ENCODE measurements at places on chromosomes 7 and 10.

- no peak for DNase-seq
Measured at GRCh38 chr10:29946953-29947700, 112.3 kb downstream of the JCAD start.

DNA sequence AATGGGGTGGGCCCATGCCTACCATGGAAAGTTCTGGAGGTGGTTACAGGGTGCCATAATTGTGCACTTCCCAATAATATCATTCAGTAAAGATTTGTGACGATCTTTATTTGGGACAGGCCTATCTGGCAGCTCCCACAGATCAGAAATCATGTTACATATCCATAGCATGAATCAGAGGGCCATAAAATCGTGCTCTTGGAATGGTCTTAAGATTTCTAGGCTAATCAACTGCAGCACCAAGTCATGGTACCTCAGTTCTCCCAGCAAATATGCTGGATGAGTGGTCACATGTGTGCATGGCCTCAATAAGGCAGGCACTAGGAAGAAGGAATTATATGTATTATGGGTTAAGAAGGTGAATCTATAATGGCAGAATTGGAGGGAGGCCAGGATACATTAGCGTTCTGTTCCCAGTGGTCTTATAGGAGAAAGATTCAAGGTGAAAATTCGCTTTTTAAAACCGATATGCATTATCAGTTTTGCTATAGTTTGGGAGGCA, 134.7 kb downstream of the NRP1 start:
- DNase-seq = no peak

GRCh38 chr10:45534572-45534971, 138.0 kb downstream of the ZFAND4 start:
- DNase-seq = no peak

DNA sequence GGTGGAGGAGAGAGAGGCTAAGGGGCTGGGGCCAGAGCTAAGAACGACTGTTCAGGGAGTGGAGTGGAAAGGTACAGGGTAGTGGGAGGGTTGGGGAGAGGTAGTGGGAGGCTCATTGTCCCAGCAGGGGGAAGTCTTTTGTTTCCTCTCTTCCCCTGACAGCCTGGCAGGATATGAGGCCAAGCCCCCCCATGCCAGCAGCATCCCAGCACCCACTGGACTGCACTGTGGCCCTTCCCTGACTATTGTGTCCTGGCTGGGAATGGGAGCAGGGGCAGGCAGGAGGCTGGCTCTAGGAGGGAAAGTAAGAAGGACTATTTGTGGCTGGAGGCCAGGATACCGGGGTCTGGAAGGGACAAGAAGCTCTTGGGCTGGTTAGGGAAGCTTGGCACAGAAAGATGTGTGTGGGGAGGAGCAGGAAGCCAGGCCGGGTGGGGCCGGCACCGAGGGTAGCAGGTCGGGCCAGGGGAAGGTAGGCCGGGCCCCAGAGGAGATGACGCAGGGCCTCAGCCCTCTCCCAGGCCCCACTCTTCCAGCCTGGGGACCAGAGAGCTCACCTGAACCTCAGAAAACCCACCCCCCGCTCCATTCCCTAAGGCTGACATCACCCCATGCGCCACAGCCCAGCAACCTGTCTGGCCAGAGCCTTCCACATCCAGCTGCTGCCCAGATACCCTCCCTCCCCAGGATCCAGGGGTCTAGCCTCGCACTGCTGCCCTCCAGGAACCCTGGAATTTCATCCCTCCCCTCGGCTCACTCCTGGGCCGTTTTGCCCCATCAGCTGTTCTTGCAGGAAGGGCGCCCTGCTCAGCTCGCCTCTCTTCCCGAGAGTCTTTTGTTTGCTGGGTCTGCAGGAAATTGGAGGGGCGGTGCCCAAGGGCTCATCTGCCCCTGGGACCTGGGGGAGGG, 8.8 kb upstream of the EPHB4 start:
- DNase-seq = no peak

DNA sequence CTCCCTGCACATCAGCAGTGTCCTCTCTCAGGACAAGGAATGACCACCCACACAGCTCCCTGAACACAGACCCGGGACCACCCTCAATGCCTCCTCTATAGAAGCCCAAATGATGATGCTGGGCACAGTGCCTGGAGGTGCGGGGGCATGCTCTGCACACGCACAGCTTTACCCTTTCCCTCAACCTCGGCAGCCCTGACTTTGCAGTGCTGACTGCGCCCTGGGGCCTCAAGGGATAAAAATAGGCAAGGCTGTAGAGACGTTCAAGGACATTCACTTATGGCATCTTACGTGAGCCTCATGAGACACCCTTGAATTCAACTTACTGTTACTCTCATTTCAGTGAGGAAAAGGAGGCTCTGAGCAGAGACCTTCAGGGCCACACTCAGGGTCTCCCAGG, 521.6 kb upstream of the MGMT start:
- DNase-seq = no peak

DNA sequence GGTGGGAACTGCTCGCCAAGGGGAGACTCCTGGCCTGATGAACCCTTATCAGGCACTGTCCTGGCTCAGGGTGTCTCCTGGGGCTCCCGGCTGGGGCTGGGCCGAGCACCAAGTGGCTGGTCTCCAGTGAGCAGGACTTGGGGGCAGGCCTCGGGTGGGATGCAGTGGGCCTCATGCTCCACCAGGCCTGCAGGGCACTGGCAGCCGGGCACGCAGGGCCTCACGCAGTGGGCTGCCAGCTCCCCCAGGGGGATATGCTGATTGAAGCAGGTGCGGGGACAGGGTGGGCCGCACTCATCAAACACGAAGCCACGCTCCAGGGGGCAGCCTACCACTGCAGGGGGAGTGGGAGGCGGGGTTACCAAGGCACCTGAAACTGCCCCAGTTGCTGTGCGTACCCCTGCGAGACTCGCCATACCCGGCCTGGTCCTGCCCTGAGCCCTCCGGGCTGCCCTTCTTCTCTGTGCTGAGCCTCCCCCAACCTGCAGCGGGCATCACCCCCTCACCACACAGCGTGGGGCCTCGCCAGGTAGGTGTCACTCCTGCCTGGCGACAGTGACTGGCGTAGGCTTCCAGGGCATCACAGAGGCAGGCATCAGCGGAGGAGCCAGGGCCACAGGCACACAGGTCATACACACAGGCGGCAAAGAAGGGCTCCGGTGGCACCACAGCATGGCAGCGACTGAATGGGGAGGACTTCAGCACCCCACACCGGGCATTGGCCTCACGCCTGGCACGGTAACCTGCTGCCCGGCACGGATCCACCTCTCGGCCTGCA, 14.5 kb downstream of the ATP6V1F start:
- no peak for DNase-seq

DNA sequence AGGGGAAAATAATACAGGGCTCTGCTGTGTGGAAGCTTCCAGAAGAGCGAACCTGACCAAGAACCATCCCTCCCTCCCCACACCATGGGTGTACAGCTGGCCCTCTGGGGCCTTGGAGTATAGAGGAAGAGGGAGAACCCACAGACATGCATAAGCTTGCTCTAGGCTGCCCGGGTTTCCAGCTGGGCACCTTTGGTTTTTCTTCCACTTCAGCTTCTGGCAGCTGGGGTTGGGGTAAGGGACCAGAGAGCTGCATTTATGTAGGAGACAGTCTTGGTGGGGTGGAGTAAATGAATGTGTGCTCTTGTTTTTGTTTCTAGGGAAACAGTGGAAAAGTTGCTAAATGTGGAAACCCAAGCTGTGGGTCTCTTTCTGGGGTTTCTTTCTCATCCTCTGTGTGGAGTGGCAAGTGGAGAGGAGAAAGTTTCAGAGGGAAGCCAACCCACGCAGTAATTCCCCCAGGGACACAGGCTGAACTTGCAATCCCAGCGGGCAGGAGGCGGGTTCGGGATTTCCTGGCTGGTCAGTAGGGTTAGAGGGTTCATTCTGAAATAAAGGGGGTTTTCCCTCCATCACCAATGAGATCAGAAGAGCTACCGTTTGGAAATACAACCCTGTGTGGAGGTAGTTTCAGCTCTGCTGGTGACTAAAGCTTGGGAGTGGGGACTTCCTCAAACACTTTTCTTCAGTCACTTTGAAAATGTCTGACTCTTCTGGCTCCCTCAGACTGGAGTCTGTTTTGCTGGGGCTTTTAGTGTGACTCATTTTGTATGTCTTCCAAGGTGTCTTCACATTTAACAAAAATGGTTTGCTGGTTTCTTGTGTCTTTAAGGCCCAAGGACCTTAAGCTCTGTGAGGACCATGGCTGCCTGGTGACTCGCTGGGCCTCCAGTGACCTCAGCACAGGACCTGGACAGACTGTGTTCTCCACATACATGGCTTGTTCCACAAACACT, 22.2 kb upstream of the SRGN start:
- DNase-seq = no peak

GRCh38 chr7:41738806-41739205, 35.9 kb upstream of the INHBA start:
- no peak for DNase-seq

- no peak for DNase-seq
Measured at GRCh38 chr7:143015084-143015483, 11.8 kb downstream of the OR9A2 start.

DNA sequence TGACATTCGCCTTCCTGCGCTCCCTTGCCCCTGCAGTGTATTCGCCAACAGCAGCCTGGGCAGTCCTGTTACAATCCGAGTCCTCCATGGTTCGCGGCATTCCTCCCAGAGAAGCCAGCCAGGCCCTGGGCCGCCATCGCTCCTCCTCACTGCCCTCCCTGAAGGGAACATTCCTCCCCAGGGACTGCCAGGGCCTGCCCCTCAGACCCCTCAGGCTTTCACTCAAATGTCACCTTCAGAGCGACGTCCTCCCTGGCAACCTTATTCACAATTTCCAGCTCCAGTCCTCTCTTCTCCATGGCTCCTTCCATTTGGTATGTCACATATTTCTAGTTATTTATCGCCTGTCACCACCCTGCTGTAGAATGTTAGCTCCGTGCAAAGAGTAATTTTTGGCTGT, 17.4 kb downstream of the ADAMTS14 start:
- DNase-seq = no peak

DNA sequence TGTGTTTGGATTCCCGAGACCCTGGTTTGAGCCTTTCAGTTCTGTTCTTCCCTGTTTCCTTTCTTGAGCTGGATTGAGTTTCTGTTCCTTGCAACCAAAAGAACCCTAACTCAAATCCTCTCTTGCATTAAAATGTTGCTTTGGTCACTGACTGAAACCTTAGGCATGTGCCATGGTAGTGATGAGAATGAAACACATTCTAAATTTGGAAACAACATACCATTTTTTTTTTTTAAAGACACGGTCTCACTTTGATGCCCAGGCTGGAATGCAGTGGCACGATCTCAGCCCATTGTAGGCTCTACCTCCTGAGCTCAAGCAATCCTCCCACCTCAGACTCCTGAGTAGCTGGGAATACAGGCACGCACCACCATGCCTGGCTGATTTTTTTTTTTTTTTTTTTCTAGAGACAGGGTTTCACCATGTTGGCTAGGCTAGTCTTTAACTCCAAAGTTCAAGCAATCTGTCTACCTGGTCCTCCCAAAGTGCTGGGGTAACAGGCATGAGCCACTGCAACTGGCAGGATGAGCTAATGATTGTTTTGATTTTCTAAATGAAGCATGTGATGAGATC, 8.4 kb downstream of the THAP5 start:
- no peak for DNase-seq

DNA sequence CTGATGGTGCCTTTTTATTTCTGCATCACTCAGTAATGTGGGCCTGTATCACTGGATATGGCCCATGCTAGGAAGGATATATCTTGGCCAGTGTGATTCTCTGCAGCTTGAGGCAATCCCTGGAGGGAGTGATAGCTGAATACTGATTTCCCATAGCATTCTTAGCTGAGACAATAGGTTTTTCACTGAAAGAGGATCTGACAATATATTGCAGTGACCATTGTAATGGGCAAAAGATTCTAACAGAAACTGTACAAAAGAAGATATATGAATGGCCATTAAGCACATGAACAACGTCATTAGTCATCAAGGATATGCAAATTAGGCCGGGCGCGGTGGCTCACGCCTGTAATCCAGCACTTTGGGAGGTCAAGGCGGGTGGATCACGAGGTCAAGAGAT, 117.8 kb downstream of the KAT6B start:
- DNase-seq = no peak

DNA sequence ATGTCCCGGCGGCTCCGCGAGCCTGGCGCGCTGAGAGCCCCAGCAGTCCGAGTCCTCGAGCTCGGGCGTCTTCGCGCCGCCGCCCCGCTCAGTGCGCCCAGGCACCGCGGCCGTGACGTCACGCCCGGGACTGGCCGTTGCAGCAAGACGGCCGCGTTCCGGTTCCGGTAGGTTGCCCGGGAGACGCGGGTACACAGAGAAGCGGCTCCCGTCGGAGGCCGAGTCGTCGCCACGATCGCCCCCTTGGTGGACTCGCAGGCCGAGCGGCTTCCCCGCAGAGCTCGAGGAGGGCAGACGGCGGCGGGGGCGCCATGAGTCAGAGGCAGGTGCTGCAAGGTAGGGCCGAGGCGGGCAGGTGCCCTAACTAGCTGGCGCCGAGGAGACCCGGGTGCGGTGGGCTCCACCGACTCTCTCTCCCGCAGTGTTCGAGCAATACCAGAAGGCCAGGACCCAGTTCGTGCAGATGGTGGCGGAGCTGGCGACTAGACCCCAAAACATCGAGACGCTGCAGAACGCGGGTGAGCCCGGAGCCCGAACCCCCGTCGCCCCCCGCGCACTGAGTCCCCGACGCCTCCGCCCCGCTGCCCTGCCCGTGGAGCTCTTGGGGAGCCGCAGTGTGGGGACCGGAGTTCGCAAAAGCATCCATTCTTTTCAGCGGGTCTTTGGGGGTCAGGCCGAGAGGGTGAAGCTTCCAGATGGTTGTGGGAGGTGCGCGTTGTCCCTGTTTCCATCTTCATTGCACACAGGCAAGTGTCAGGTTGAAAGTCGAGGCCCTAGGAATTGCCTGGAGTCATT, at the start of gene SPAG6:
Gene SPAG6, plus strand, starts transcription at position 196 of the 795 bp plus-strand sequence. Its CDS starts 116 bp downstream, at position 312.
- DNase-seq = no peak

- no peak for DNase-seq
Measured at GRCh38 chr10:310371-310770, 175.1 kb downstream of the ZMYND11 start.

DNA sequence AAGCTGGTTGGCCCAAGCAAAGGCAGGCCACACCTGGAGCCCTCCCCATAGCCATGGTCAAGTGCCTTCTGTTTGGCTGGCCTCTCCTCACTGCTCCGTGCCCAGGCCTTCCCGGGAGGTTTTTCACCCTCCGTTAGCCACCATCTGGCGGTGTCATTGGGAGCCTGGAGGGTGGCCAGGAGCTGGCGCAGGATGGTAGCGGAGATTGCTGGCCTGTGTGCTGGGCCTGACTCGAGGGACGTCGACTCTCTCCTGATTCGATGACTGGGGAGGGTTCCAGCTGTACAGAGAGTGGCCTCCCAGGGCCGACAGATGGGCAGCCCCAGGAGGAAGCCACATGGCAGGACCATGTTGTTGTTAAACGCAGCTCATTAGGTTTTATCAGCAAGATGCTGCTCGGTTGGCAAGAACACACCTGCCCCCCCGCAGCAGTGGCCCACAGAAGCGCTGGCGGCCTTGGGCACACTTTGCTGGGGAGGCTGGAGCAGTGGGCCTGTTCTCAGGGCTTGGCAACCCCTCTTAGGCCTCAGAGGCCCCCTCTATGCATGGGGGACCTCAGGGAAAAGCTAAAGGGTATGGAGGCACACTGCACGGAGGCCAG, 64.0 kb upstream of the CACUL1 start:
- no peak for DNase-seq
